ENCODE measurements at places on chromosomes 11 and 22.

DNA sequence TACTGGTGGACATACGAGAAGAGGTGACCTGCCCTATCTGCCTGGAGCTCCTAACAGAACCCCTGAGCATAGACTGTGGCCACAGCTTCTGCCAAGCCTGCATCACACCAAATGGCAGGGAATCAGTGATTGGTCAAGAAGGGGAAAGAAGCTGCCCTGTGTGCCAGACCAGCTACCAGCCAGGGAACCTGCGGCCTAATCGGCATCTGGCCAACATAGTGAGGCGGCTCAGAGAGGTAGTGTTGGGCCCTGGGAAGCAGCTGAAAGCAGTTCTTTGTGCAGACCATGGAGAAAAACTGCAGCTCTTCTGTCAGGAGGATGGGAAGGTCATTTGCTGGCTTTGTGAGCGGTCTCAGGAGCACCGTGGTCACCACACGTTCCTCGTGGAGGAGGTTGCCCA is 6.9 kb downstream of the TRIM6 start:
- no peak overlapping the region for H3K4me3 ChIP-seq
- DNase-seq, result no peak
- H3K4me1 ChIP-seq, result no peaks in the 10 kb centered on the region
- H3K27ac ChIP-seq, result no peak overlapping the region
- no peaks in the 10 kb centered on the region for H3K36me3 ChIP-seq

DNA sequence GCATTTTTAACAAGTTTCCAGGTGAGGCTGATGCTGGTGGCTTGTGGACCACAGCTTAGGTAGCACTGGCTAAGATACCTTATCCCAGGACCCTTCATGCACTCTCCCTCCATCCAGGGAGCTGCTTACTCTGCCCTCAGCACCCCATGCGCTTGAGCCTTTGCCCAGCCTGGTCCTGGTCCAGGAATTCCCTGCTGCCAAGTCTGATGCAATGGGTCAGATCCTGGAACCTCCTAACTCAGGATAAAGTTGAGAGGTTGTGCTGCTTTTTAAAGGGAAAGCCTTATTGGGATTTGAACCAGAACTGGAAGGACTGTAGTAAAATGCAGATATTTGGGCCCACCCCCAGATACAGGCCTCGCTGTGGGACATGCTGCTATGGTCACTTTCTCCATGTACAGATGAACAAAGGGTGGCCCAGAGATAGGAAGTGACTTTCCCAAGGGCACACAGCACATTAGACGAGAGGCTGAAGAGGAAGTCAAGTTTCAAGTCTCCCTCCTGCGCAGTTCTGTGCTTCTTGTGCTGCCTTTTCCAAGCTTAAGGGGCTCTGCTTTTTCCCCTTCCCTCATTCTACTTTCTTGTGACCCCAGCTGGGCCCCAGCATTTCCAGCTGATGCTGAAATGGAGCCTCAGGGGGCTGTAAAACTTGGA is 824 bp upstream of the LGALS12 start:
- DNase-seq, result no peak
- H3K4me3 ChIP-seq, result no peak overlapping the region
- no peak overlapping the region for H3K27ac ChIP-seq
- H3K4me1 ChIP-seq, result peaks cover 20% of the 10 kb centered on the region

DNA sequence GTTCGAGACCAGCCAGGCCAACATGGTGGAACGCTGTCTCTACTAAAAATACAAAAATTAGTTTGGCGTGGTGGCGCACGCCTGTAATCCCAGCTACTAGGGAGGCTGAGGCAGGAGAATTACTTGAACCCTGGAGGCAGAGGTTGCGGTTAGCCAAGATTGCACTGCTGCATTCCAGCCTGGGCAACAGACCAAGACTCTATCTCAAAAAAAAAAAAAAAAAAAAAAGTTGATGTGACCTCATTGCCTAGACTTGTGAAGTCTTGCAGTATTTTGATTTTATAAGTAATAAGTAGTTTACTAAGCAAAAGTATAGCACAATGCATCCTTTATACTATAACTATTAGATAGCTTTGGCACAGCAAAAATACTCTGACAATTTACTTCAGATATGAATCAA is 9.9 kb upstream of the CUL5 start:
- no peak overlapping the region for H3K4me3 ChIP-seq
- no peaks in the 10 kb centered on the region for H3K27me3 ChIP-seq
- no peaks in the 10 kb centered on the region for H3K4me1 ChIP-seq
- DNase-seq, result no peak
- H3K27ac ChIP-seq, result no peak overlapping the region
- no peaks in the 10 kb centered on the region for H3K36me3 ChIP-seq

GRCh38 chr11:103881584-103881983 is 154.9 kb upstream of the DDI1 start:
- no peak overlapping the region for H3K4me3 ChIP-seq
- DNase-seq, result no peak
- no peaks in the 10 kb centered on the region for H3K4me1 ChIP-seq
- no peaks in the 10 kb centered on the region for H3K27me3 ChIP-seq
- H3K36me3 ChIP-seq, result no peaks in the 10 kb centered on the region

DNA sequence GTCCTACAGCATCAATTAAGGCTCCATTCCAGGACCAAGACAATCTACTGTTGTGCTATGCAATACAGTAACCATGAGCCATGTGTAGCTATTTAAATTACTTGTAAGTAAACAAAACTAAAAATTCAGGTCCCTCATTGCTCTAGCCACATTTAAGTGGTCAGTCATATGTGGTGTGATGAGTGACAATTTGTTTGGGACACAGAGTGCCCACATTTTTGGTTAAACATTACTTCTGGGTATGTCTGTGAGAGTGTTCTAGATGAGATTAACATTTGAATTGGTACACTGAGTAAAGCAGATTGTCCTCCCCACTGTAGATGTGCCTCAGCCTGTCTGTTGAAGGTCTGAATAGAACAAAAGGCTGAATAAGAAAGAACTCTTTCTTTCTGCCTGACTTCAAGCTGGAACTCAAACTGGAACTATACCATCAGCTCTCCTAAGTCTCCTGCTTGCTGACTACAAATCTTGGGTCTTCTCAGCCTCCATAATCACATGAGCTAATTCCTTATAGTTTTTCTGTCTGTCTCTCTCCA is 15.8 kb downstream of the KBTBD3 start:
- no peaks in the 10 kb centered on the region for H3K4me1 ChIP-seq
- no peaks in the 10 kb centered on the region for H3K36me3 ChIP-seq
- no peaks in the 10 kb centered on the region for H3K27me3 ChIP-seq

DNA sequence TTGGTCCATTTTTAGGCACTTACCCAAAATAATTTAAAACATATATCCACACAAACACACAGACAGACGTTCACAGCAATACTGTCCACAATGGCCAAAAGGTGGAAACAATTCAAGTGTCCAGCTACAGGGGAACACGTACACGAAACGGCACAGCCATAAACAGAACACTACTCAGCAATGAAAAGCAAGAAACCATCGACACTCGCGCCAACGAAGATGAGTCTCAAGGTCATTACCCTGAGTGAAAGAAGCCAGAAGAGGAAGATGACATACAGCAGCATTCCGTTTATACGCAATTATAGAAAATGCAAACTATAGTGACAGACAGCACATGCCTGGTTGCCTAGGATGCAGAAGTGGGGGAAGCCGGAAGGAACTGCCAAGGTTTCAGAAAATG is 13.4 kb upstream of the COMT start:
- no peaks in the 10 kb centered on the region for H3K4me1 ChIP-seq
- H3K4me3 ChIP-seq, result no peak overlapping the region
- no peaks in the 10 kb centered on the region for H3K27me3 ChIP-seq
- DNase-seq, result no peak
- H3K36me3 ChIP-seq, result no peaks in the 10 kb centered on the region
- H3K27ac ChIP-seq, result no peak overlapping the region
